ENCODE measurements at places on chromosomes 3 and 15.
A peak's percentile ranks its signal among the peaks of the same experiment; 100 is the strongest.

- DNase-seq = peak; percentile 89
Measured at GRCh38 chr3:161349529-161350312, 21.6 kb downstream of the SPTSSB start.

DNA sequence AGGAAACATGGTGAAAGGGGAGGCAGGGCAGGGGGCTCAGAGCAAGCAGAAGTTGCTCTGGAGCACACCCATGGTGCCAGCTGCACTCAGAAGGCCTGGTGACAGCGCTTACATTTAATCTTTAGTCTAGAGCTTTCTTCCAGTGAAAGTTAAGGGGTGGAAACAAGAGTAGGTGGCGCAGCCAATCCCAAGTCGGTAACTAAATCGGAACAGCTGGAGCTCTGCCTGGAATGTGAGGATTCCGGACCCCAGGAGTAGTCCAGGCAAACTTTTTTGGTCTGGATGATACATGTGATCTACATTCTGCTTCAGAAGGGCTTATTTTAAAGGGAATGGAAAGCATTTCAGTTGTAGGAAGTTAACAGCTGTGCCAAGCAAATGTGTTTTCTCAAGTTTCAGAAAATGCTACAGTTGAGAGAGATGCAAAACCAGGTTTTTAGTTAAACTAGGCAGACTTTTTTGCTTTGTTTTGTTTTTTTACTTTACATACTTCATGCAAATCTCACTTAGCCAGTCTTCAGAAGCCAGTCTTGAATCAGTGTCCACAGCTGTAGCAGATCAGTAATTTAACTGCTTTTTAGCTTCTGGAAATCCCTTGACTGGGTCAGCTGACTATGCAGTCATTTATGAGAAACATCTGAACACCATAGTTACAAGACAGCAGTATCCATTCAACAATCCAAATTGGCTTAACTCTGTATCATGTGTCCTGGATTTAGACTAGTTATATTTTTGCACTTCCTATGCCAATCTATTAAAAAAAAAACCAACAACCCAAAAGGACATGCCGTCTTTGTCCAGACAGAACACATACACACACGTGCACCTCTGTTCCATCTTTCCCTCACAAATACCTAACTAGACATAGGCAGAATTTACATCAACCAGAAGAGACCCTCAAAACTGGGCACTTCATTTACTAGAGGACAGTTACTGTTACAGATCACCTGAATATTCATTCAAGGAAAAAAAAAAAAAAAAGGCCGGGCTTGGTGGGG lies 33.2 kb downstream of the ZNF106 start:
- DNase-seq = peak; percentile 91

- DNase-seq = no peak
Measured at GRCh38 chr3:113753376-113753985, 6.6 kb downstream of the ATP6V1A start.

DNA sequence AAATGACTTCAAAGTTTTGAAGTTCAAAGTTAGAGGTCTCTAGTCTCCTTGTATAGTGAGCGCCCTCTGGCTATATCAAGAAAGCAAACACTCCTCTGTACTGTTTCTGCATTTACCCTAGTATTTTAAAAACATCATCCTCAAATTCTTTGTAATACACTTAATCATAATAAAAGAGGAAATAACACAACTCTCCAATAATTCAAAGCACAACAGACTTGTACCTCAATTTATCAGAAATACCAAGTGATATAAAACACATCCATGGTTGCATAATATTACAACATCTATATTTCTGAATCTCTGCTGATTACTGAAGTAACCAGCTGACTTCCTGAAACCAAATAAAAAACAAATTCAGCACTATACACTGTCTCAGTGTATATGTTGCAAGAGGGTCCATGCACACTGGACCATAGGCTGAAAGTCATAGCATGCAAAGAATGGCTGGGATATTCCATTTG lies 12.5 kb downstream of the PLOD2 start:
- DNase-seq = no peak

DNA sequence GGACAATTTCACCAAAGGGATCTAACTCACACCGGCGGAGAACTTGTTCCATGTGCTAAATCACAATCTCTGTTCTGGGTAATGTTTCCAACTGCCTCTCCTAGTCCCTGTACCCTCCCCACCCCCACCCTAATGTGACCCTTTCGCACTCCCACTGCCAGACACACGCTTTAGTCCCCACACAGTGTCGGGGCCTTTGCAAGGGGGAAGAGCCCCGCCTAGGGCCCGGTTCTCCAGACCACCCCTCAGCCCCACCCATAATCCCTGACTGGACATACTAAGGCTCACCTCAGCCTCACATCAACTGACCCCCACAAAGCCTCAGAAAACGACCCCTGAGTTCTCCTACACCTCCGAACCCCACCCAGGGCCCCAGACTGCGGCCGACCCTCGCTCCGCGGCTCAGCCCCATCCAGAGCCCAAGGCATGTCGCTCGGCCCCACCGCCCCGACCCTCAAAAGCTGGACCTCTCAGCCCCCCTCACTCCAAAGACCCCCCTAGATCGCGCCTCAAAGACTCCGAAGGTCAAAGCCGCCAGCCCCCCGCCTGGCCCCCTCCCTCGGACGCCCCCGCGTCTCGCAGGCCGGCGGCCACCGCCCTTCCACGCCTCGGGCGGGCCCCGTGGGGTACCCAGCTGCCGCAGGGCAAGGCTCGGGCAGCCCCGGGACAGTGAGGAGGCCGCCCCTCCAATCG lies 72.0 kb upstream of the MAP4 start:
- DNase-seq = no peak

DNA sequence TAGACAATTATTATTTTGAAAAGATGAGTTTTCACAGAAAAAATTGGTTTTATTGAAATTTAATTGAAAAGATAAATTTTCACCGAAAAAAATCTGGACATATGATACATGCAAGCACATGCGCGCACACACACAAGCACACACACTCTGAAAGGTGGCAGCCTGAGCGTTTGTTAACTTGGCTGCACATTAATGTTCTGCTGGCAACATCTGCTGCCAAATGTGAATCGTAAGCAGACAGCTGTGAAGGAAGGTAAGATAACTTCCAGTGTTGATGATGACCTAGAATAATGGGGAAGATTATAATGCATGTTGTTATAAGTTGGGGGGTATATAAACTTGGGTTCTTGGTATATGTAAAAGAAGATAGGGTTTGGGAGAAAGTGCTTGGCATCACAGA lies 18.4 kb upstream of the CMTM7 start:
- no peak for DNase-seq

DNA sequence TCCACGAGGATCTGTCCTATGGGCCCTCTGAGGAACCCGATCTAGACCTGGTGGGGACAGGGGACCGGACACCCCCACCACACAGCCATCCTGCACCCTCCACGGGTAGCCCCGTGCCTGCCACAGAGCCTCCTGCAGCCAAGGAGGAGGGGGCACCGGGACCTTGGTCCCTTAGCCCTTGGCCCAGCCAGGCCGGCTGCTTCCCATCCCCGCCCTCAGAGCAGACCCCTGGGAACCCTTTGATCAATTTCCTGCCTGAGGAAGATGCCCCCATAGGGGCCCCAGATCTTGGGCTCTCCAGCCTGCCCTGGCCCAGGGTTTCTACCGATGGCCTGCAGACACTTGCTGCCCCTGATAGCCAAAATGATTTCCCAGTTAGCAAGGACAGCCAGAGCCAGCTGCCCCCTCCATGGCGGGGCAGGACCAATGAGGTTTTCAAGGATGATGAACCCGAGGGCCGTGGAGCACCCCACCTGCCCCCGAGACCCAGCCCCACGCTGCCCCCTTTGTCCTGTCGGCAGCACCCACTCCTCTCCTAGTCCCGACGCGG lies 91.5 kb downstream of the TBC1D2B start:
- no peak for DNase-seq

DNA sequence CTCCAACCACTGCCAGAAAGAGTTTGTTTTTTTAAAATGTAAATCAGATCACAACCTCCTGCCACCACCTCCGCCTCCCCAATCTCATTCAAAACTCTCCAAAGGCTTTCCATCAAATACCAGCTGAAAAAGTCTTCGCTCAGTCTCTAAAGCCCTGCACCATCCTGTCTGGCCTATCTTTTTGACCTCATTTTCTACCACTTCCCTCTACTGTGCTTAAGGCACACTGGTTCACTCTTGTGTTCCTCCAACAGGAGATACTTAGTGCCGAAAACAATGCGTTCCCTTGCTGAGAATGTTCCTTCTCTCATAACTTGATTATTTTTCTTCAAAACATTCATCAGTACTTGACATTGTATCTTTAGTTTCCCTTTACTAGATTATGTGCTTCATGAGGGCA lies 3.5 kb downstream of the BTBD1 start:
- no peak for DNase-seq

DNA sequence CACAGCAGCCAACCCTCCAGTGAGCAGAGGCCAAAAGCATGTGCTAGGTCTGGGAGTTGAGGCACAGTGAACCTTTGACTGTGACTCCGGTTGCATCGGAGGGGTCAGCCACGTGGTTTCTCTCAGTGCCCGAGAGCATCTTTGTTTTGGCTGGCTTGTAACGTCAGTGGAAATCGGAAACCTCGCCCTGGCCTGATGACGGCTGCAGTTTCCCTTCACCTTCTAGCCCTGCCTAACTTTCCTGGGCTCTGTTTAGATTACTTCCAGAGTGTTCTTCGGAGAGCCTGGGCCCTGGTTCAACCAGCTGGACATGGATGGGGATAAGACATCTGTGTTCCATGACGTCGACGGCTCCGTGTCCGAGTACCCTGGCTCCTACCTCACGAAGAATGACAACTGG lies 56.6 kb downstream of the MESD start:
- no peak for DNase-seq

GRCh38 chr3:13524979-13525669 lies 23.8 kb upstream of the FBLN2 start:
- peak; percentile 77 for DNase-seq

DNA sequence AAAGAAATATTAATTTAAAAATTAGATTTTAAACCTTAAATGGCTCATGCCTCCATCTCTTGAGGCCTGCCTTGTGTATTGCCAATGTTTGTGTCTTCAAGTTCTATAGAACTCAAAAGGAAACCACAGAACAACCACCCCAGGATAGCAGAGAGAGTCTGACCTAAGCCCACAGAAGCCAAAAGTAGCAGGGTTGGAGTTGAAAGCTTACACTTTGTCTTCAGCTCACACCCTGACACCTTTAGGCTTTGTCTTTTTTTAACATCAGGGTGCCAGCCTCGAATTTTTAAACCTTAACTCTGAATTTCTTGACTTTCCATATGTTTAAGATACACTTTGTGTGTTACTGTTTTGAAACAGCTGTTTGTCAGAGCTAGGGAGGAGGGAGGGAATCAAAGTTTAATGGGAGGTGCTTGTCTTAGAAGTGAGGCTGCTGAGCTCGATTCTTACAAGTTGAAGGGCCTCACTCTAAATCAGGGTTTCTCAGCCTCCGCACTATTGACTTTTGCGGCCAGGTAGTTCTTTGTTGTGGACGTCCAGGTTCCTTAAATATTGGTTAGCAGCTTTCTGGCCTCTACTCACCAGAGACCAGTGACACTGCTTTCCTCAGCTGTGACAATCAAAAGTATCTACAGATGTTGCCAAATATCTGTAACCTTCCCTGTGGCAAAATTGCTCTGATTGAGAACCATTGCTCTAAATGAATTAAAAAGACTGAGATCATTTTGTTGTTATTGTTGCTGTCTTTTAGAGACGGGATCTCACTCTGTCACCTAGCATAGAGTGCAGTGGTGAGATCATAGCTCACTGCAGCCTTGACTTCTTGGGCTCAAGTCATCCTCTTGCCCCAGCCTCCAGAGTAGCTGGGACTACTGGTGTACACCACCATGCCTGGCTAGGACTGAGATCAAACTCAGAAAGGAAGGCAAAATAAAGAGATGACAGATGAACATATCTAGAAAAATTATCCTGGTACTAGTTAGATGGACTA lies 139.2 kb upstream of the EOMES start:
- no peak for DNase-seq

- DNase-seq = peak; percentile 16
Measured at GRCh38 chr3:50194128-50194902, 2.9 kb downstream of the GNAT1 start.

DNA sequence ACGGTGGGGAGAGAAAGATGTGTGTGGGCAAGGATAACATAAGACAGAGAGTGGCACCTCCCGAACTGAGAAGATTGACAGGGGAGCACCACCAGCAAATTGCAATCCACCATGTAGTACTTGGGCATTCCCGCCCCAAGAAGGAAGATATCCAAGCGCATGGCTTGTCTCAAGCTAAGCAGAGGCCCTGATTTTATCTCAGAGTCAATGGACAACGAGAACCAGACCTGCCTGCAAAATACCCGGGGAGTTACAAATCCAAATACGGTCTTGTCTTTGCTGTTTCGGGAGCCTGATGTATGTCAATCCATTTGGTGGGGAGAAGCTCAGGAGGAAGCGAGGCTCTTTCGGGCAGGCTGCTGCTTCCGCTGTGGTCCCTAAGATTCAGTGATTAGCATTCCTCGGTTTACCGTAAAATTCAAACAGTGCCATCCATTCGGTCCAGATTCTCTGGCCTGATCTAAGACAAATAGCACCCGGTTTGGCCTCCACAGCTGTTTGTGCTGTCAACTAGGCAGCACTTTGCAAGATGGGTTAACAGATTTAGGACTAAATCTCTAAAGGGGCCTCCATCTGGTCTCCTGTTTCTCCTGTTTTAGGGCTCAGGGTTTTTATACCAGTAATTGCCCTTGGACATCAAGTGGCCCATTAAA lies 97.7 kb upstream of the WNT5A start:
- no peak for DNase-seq

GRCh38 chr3:81492040-81492439 lies 269.4 kb downstream of the GBE1 start:
- peak; percentile 72 for DNase-seq

DNA sequence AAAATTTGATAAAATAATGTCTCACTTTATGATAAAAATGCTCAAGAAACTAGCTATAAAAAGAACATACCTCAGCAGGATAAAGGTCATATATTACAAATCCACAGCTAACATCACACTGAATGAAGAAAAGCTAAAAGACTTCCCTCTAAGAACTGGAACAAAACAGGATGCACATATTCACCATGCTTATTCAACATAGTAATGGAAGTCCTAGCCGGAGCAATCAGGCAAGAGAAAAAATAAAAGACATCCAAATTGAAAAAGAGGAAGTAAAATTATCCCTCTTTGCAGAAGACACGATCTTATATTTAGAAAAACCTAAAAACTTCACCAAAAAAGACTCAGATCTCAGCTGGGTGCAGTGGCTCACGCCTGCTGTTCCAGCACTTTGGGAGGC lies 34.0 kb downstream of the SENP7 start:
- DNase-seq = no peak

DNA sequence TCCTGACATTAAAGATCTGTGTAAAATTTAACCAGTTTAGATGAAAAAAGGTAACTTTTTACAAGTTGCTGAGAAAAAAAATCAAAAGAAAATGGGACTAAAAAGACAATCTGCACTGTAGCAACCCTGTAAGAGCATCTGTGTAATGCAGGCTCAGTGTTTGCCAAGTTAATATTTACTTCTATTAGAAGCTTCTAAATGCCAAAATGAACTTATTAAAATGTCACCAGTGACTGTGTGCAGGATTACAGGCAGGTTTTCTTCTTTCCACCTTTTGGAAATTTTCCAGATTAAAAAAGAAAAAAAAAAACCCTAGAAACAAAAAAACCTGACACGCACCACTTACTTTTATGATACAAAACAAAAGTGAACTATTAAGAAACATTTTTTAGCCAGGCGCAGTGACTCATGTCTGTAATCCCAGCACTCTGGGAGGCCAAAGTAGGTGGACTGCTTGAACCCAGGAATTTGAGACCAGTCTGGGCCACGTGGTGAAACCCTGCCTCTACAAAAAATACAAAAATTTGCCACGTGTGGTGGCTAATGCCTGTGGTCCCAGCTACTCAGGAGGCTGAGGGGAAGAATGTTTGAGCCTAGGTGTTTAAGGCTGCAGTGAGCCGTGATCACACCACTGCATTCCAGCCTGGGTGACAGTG lies 87.2 kb downstream of the TJP1 start:
- DNase-seq = no peak
